Kidney (tissue), 22 donors: ENCODE measurements at places on chromosomes 7 and 10. TPM values are rescaled to one million over a fixed set of nuclear protein-coding genes. Genes with fewer than 3 reads are reported as not detected.

The IFIT2 gene
- total RNA-seq, result 12.2 TPM

The TET1 gene
- total RNA-seq, result 2.2 TPM

The UPK3B gene
- total RNA-seq, result 1.9 TPM

The ACBD7 gene
- total RNA-seq, result 0.50 TPM

The MLXIPL gene
- total RNA-seq, result 26.2 TPM

The SPDYE8 gene
- total RNA-seq, result not detected

The SAMD9L gene
- 14.9 TPM for total RNA-seq

The SPOCK2 gene
- 19.7 TPM for total RNA-seq

The GPR85 gene
- 0.31 TPM for total RNA-seq

The VWC2 gene
- total RNA-seq, result 0.06 TPM

The ADCY1 gene
- total RNA-seq, result 3.7 TPM

The TSPAN33 gene
- total RNA-seq, result 54.9 TPM

The CCDC146 gene
- 15.4 TPM for total RNA-seq

The CALML5 gene
- not detected for total RNA-seq

The SPDYE9 gene
- total RNA-seq, result not detected

The TPK1 gene
- 15.5 TPM for total RNA-seq

The TMEM270 gene
- total RNA-seq, result 0.50 TPM

The HOGA1 gene
- total RNA-seq, result 28.8 TPM

The PNLIP gene
- not detected for total RNA-seq

The IDI2 gene
- not detected for total RNA-seq

The TWIST1 gene
- 1.3 TPM for total RNA-seq

The TNS3 gene
- total RNA-seq, result 198 TPM

The PDE1C gene
- 5.5 TPM for total RNA-seq

The SPDYE11 gene
- total RNA-seq, result not detected

The RSPH10B2 gene
- 0.22 TPM for total RNA-seq

The IRF5 gene
- total RNA-seq, result 27.1 TPM

The ZNF518A gene
- total RNA-seq, result 29.4 TPM

The GIMAP2 gene
- 19.5 TPM for total RNA-seq
